ENCODE measurements at places on chromosomes 1 and 21. TPM values are rescaled to one million over a fixed set of nuclear protein-coding genes. Genes with fewer than 3 reads are reported as not detected.
A peak's percentile ranks its signal among the peaks of the same experiment; 100 is the strongest.

GRCh38 chr1:100794748-100795645 lies 75.5 kb downstream of the VCAM1 start:
- peak; percentile 55 for DNase-seq

- peak; percentile 78 for DNase-seq
Measured at GRCh38 chr1:59143811-59144210, 153.1 kb upstream of the FGGY start.

DNA sequence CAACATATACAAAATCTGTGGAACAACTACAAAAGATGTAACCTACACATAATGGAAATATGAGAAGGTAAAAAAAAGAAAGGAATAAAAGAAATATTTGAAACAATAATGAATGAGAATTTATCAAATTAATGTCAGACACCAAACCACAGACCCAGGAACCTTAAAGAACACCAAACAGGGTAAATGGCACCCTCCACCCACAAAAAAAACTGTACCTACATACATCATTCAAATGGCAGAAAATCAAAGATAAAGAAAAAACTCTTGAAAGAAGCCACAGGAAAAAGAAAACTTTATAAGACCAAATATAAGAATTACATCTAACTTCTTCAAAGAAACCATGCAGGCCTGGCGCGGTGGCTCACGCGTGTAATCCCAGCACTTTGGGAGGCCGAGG lies 54.0 kb downstream of the IL12RB2 start:
- no peak for DNase-seq

Gene LCE3E
- total RNA-seq, result not detected

Gene RNF207
- total RNA-seq, result 7.8 TPM

Measured in fibroblast of the aortic adventitia (primary cell).